Hematopoietic multipotent progenitor cell treated with erythropoietin and hydrocortisone succinate and interleukin-3 and kit ligand, for 6 days (in vitro differentiated cells): ENCODE measurements at places on chromosomes 7 and 10.

- DNase-seq, result no peak
These were observed 47.3 kb downstream of the JCAD start for GRCh38 chr10:30011956-30012647.

DNA sequence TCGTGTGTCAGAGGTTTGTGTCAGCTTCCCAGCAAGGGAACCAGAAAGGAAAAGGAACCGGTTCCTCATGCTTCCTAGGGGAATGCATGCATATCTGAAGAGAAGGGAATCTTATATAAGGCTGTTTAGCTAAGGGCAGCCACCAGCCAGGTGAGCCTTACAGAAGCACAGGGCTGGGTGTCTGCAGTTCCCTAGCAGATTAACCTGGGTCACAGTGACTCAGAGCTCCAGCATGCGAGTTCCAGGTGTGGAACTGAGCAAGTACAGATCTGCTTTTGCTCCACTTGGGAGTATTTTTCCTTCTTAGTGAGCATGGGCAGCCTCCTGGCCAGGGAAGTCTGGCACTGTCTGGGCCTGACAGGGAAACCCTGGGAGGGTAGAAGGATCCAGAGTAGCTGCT, 957 bp upstream of the ANKRD2 start:
- DNase-seq, result no peak

GRCh38 chr7:122544463-122544862, 154.5 kb downstream of the RNF133 start:
- no peak for DNase-seq

DNA sequence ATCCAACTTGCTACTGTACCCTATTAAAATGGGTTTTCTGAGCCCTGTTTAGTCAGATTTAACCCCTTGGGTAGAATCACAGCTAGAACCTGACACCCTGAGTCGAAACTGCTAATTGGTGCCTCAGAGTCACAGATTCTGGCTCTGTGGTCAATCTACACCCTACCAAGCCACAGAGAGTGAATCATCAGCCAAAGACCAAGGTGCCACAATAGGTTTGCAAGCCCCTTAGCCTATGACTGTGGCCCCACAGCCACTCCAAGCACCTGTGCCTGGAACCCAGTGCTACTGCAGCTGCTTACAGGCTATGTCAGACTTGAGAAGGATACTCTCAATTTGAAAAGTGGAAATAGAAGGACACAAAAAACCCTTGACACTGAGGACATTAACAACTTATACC, 202.8 kb upstream of the KCND2 start:
- DNase-seq, result no peak

DNA sequence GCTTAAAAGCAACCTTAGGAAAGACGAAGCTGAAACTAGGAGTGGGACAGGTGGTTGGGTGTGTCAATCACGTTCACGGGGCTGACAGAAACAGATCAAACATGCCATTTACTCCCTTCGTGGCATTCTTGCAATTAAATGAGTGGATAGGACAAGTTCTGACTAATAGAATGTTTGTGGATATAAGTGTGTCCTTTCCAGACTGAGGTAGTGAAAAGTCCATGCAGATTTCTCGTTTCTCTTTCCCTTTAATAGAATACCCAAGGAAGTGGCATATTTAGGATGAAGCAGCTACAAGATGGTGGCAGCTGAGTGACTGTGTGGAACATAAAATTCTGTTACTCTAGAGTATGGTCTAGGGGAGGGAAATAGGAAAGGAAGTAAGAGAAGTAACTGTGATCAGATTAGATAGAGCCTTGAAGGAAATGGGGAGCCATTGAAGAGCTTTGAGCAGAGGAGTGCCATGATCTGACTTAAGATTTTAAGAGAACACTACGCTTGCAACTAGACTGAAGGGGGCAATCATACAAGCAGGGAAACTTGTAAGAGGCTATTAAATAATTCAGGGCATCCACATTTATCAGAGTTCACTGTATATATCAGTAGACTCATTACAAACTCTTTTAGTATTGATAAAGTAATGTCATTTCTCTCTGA, 46.3 kb upstream of the HYAL4 start:
- no peak for DNase-seq

DNA sequence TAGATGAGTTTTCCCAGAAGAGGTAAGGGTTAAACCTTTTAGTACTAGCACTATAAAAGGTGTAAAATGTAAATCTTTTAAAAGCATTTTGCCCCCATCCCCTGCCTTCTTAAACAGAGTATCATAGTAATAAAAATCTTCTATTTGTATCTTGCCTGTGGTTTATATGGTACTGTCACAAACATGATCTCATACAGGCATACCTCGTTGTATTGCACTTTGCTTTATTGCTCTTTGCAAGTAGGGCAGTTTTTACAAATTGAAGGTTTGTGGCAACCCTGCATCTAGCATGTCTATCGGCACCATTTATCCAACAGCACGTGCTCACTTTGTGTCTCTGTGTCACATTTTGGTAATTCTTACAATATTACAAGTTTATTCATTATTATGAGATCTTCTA, 198.8 kb upstream of the YAE1 start:
- no peak for DNase-seq

DNA sequence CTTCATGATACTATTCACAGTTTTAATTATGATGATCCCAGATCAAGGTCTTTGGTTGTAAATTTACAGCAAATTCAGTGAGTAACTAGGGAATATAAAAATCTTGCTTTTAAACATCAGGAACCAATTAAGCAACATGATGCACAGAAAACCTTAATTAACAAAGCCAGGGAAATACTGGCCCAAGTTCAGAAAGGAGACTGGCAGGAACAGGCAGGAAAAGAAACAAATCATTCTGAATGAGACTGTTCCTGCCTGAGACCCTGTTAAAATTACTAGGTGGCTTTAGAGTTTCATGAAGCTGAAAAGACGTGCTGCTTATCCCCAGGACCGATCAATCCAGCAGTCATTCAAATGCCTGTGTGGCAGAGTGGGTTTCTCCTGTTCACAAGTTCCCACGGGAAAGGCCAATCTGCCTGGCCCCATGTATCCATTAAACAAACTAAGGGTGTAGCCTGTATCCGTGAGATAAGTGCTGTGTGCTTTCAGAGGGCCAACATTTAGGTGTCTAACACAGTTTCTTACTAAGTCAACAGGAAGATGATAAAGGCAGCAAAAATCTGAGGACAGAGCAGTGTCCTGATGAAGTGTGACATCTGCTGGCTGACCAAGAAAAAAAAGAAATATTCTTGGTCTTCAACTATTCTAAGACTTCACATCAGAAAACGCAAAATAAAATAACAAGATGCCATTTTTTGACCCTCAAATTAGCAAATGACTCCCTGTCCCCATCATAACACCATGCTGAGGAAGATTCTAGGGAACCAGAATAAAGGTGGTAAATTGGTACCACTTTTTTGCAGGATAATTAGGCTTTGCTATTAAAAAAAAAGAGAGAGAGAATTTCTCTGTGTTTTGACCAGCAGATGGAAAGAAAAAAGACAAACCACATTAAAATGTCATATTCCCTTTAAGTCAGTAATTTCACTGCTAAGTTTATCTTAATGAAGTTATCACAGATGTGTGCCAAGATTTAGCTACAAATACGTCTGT, 34.2 kb downstream of the PUS7 start:
- peak; percentile 44 for DNase-seq

DNA sequence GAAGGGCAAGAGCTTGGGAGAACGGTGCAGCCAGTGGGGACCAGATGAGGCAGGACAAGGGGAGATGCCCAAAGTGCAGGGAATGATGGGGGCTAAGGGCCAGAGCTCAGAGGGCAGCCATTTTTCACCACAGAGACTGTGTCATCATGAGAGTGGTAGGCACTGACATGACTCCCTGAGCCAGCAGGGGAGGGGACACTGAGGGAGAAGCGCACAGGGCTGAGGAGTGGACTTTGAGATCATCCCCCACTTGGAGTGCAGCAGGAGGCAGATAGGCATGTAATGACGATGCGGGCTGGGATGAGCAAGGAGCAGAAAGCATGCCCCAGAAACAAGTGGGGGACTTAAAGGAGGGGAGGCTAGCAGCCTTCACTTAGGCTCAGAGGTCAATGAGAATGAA, 5.2 kb upstream of the SMKR1 start:
- no peak for DNase-seq

DNA sequence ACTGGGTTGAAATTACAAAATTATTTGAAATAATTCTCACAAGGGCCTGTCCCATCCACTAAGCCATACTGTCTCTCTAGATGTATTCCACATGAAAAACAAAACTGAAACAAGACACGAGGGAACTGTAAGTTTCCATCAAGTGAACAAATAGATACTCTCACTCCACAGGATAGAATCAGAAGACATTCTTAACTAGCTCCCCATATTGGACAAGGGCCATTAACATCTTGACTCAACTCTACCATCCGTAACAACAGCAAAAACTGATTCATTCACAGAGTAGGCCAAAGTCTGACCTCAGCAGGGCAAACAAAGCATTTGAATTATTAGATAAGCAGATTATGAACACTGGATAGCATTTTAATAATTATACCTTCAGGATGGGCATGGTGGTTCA, 29.1 kb downstream of the UBE2H start:
- DNase-seq, result no peak

GRCh38 chr7:23133797-23134196, 28.2 kb downstream of the KLHL7 start:
- DNase-seq, result no peak

- DNase-seq, result peak; percentile 52
These were observed 928 bp downstream of the COMTD1 start for GRCh38 chr10:75234683-75235374.

- no peak for DNase-seq
These were observed 442.1 kb upstream of the FOXK1 start for GRCh38 chr7:4240042-4240441.

- no peak for DNase-seq
These were observed 20.0 kb upstream of the CAPZA2 start for GRCh38 chr7:116842371-116842770.

GRCh38 chr7:4665661-4666060, 16.4 kb upstream of the FOXK1 start:
- DNase-seq, result no peak

GRCh38 chr10:110843796-110844616, 27.7 kb upstream of the PDCD4 start:
- DNase-seq, result no peak

DNA sequence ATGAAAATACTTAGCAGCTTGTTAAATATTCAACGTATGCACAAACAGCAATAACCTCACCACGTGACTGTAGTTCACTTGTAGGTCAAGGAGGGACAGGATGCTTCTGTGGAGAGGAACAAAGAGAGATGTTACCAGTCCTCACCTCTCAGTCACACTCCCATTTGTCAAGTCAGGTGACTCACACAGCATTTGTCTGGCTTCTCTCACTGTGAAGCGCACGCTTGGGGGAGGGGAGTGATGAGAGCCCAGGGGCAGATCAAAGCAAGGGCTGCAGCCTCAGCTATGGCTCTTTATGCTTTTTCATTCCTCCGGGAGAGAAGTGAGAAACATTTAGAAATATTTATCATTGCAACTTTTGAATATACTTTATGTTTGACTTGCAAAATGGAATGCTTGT, 2.9 kb upstream of the RBM20 start:
- no peak for DNase-seq

- no peak for DNase-seq
These were observed 81.0 kb downstream of the HACD1 start for GRCh38 chr10:17536221-17536620.

DNA sequence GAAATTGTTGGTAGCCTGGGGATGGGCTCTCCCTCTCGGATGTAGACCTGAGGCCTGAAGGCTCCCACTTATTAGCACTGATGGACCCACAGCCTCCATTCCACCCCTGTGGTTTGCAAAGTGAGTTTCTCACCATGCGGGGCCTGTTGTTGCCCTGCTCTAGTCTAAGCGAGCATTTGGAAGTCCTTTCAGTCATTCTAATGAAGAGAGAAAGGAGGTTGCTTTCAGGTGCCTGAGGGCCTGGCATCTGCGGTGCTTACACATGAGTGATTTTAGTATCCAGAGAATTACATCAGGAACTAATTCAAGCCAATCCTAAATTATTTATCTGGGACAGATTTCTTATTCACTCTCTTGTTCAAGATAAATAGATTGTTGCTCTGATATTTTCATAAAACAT, 61.6 kb downstream of the NAMPT start:
- DNase-seq, result no peak

- no peak for DNase-seq
These were observed 40.0 kb downstream of the ZCCHC24 start for GRCh38 chr10:79405221-79405994.

DNA sequence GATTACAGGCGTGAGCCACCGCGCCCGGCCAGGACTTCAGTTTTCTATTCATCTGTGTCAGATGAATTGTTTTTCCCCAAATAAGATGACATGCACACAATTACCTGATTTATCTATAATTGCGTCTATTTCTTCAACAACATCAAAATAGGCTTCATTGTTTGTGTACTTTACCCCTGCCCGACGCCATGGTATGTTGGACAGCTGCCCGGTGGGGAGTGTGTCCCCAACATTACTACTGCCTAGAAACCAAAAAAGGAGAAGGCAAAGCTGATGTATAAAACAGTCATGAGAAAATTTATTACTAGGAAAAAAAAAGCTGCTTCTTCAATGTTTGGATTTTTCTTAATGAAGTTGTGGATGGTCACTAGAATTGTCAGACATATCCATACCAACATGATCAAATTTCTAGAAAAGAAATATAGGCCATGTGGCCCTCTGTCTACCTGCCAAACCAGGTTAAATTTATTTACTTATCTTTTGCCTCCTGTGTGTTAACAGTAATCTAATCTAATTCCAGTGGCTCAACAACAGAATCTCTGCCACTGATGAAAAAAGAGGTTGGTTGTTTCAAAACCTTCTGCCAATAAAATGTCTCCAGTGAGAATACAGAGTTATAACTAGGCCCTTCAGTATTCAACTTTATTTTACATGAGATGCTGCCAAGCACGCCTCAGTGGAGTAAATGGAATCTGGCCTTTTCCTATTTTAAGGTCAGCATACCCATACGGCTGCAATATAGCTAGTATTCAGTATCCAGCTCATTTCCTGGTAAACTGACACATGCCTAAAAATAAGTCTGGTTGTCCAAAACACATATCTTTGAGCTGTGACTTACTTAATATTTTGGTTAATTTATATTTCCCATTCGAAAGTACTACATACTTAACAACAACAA, 16.5 kb downstream of the AP3M1 start:
- no peak for DNase-seq

- no peak for DNase-seq
These were observed 173.5 kb upstream of the SEMA3A start for GRCh38 chr7:84368122-84368521.
